Tibial nerve (tissue), 4 donors: ENCODE measurements at places on chromosomes 3 and 15. TPM values are rescaled to one million over a fixed set of nuclear protein-coding genes. Genes with fewer than 3 reads are reported as not detected.
A peak's percentile ranks its signal among the peaks of the same experiment; 100 is the strongest.

- peak; percentile 29 for DNase-seq
- no peak overlapping the region for H3K4me3 ChIP-seq
- H3K4me1 ChIP-seq, result no peaks in the 10 kb centered on the region
- no peaks in the 10 kb centered on the region for H3K36me3 ChIP-seq
- H3K27ac ChIP-seq, result peak overlapping the region; percentile 33
- H3K27me3 ChIP-seq, result no peaks in the 10 kb centered on the region
These were observed 49.1 kb upstream of the RAB6B start for GRCh38 chr3:133944641-133945380.

DNA sequence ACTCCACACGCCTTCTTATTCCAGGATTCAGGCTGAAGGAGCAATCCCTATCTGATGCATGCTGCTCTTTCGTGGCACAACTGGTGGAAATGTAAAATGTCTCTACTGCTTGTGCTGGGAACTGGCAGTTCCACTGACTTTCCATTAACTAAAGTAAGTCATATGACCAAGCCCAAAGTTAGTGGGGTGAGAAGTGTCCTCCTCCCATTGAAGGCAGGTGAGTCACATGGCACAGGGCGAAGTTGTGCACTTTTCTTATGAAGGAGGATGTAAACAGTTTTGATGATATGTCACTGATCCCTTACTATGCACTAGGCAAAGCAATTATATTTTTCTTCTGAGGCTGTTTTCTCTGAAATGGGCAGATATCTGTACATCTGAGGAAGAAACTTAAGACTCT, 51.6 kb downstream of the SLC7A14 start:
- H3K4me1 ChIP-seq, result peaks cover 14% of the 10 kb centered on the region
- H3K27me3 ChIP-seq, result no peaks in the 10 kb centered on the region
- H3K4me3 ChIP-seq, result no peak overlapping the region
- no peaks in the 10 kb centered on the region for H3K36me3 ChIP-seq
- no peak for DNase-seq
- H3K27ac ChIP-seq, result no peak overlapping the region

- H3K27me3 ChIP-seq, result no peaks in the 10 kb centered on the region
- no peaks in the 10 kb centered on the region for H3K4me1 ChIP-seq
- no peak overlapping the region for H3K27ac ChIP-seq
- H3K36me3 ChIP-seq, result no peaks in the 10 kb centered on the region
These were observed 6.2 kb downstream of the PAK6 start for GRCh38 chr15:40244961-40245523.

GRCh38 chr15:85950101-85950500, 129.6 kb upstream of the AGBL1 start:
- no peak overlapping the region for H3K4me3 ChIP-seq
- no peak for DNase-seq
- H3K36me3 ChIP-seq, result no peaks in the 10 kb centered on the region
- H3K27ac ChIP-seq, result no peak overlapping the region

DNA sequence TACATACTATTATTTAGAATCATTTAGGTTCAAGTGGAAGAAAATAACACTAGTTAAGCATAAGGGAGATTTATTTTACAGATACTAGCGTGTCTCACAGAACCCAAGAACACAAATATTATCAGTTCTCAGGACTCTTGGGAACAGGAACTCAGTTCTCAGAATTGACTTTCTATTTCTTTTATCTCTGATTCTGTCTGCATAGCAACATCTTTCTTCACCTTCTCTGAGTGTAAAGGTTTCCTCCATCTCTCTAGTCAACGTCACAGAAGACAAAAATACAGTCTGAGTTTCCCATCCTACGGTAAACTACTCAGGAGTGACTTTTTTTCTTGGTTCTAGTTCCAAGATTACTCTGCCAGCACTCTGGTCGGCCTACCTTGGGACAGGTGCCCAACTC, 220.0 kb downstream of the SV2B start:
- no peaks in the 10 kb centered on the region for H3K4me1 ChIP-seq
- H3K36me3 ChIP-seq, result no peaks in the 10 kb centered on the region
- no peak overlapping the region for H3K27ac ChIP-seq
- no peak for DNase-seq
- no peaks in the 10 kb centered on the region for H3K27me3 ChIP-seq

DNA sequence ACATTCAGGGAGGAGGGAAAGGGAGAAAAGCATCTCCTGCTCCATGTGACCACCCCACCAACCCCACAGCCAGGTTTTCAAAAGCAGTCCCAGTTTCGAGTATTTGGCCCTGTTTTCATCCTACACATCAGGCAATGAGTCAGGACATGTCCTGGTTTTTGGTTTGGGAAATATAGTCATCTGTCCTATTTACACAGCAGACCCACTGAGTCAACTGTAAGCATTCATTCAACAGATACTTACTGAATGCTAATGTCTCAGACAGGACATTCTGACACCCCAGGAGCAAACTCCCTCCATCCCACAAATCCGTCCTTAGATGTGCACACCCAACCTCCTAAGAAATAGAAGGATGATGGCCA, 32.9 kb downstream of the IGDCC3 start:
- H3K27me3 ChIP-seq, result no peaks in the 10 kb centered on the region
- no peaks in the 10 kb centered on the region for H3K36me3 ChIP-seq
- no peaks in the 10 kb centered on the region for H3K4me1 ChIP-seq
- no peak overlapping the region for H3K27ac ChIP-seq
- DNase-seq, result no peak

DNA sequence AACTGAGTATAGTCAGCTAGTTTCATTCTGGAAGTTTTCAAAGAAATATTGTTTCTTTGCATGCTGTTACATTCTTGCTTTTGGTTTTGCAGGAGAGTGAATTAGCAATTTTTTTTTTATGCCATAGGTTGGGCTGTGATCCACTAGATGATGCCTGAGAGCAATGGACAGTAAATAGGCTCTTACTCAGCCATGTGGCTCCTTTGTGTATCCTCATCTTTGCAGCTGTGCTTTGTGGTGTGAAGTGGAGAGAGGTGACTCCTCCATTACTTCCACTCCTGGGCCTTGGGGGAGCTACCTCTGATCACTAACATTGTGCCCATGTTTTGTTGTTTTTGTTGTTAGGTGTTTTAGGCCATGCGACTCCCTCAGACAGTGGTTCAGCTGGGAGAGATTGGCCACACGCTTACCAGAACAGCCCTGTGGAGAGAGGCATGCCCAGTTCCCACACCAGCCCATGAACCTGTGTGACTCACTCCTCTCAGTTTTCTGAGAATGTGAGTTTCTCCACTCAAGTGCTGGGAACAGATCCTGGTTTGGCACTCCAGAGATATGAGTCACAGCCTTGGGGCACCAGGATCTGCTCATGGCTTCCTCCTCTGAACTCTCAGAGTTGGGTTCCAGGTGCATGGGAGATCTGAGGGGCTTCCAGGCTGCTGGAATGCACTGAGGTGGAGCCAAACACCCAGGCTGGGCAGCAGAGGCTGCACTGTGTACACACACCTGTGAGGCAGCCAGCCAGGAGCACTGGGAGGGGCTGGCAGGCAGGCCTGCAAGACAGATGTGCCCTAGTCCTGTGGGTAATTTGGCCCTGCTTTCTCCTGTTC, 785.3 kb downstream of the ROBO2 start:
- H3K36me3 ChIP-seq, result no peaks in the 10 kb centered on the region
- no peaks in the 10 kb centered on the region for H3K4me1 ChIP-seq
- H3K4me3 ChIP-seq, result no peak overlapping the region
- no peaks in the 10 kb centered on the region for H3K27me3 ChIP-seq
- no peak for DNase-seq
- H3K27ac ChIP-seq, result no peak overlapping the region

GRCh38 chr3:101300073-101300472, 20.3 kb downstream of the IMPG2 start:
- H3K27me3 ChIP-seq, result no peaks in the 10 kb centered on the region
- H3K27ac ChIP-seq, result no peak overlapping the region
- DNase-seq, result no peak
- H3K4me3 ChIP-seq, result no peak overlapping the region
- H3K4me1 ChIP-seq, result no peaks in the 10 kb centered on the region

- no peak for DNase-seq
- H3K27me3 ChIP-seq, result no peaks in the 10 kb centered on the region
- no peak overlapping the region for H3K4me3 ChIP-seq
- no peaks in the 10 kb centered on the region for H3K36me3 ChIP-seq
- no peak overlapping the region for H3K27ac ChIP-seq
These were observed 43.0 kb downstream of the CGNL1 start for GRCh38 chr15:57419335-57419734.

GRCh38 chr15:43246261-43246774, 20.4 kb downstream of the TGM5 start:
- no peaks in the 10 kb centered on the region for H3K27me3 ChIP-seq
- no peaks in the 10 kb centered on the region for H3K4me1 ChIP-seq
- H3K4me3 ChIP-seq, result no peak overlapping the region
- no peak for DNase-seq
- no peaks in the 10 kb centered on the region for H3K36me3 ChIP-seq

DNA sequence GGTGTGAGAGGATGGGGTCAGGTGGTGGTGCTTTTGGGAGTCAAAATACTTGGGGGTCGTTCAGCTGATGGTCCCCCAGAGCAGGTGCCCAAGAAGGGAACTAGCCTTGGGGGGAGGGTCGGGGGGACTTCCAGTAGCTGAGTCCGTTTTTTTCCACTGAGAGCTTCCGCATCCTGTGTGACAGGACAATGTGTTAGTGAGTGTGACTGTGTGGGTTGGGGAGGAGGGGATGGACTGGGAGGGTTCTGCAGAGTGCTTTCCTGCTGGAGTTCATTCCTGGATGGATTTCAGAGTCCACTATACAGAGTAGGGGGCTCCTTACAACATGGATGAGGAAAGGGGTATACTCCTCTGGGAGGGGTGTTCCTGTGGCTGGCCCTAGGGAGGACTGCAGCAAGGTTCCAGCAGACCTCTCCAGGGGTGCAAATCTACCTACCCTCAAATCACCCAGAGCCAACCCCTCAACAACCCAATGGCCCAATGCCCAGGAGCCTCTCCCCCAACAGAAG, 601 bp upstream of the HYAL2 start:
- H3K36me3 ChIP-seq, result no peaks in the 10 kb centered on the region
- DNase-seq, result no peak
- H3K27ac ChIP-seq, result peak overlapping the region; percentile 99
- H3K27me3 ChIP-seq, result no peaks in the 10 kb centered on the region

DNA sequence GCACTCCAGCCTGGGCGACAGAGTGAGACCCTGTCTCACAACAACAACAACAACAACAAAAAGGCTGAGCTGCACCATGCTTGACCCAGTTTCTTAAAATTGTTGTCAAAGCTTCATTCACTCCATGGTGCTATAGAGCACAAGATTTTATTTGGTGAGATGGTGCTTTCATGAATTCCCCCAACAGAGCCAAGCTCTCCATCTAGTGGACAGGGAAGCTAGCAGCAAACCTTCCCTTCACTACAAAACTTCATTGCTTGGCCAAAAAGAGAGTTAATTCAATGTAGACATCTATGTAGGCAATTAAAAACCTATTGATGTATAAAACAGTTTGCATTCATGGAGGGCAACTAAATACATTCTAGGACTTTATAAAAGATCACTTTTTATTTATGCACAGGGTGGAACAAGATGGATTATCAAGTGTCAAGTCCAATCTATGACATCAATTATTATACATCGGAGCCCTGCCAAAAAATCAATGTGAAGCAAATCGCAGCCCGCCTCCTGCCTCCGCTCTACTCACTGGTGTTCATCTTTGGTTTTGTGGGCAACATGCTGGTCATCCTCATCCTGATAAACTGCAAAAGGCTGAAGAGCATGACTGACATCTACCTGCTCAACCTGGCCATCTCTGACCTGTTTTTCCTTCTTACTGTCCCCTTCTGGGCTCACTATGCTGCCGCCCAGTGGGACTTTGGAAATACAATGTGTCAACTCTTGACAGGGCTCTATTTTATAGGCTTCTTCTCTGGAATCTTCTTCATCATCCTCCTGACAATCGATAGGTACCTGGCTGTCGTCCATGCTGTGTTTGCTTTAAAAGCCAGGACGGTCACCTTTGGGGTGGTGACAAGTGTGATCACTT, 2.0 kb downstream of the CCR5 start:
- no peak for DNase-seq
- H3K27ac ChIP-seq, result no peak overlapping the region
- H3K4me3 ChIP-seq, result no peak overlapping the region
- H3K27me3 ChIP-seq, result no peaks in the 10 kb centered on the region
- no peaks in the 10 kb centered on the region for H3K4me1 ChIP-seq

DNA sequence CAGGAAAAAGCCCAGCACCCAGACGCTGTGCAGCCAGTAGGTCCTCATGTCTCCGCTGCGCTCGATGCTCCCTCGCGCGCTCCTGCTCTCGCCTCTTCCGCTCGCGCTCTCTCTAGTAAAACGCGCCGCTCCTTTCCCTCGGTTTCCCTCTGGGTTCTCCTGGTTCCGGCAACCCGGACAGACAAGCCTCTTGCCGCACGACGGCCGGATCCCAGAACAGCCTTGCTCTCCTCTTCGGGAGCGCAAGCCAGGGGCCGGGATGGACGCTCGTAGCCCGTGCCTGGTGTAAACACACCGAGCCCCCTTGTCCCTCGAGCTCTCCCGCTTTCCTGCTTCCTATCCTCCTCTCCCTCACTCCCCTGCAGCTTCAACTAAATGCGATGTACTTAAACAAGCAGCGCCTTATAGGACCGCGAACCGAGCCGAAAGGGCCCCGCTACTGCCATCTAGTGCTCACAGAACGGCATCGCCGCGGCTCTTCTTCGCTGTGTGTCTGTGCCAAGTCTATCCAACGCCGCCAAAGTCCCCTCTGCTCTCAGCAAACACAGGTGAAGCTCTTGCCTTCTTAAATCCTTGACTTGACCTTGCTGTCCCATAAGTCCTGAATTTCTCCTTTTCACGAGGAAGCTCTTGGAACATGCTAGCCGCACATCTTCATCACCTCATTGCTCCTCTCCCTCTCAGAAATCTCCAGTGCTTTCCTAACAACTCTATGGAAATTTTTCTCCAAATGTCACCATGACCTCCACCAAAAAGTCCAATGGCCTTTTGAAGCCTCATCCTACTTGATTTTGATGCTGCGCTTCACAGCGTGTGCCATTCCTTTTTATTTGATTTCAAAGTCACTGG, 1037.2 kb downstream of the IGSF11 start:
- no peak overlapping the region for H3K27ac ChIP-seq
- H3K36me3 ChIP-seq, result no peaks in the 10 kb centered on the region
- H3K27me3 ChIP-seq, result peaks cover 21% of the 10 kb centered on the region
- peak overlapping the region; percentile 50 for H3K4me3 ChIP-seq
- H3K4me1 ChIP-seq, result no peaks in the 10 kb centered on the region

GRCh38 chr3:3798631-3799113, 559 bp upstream of the LRRN1 start:
- peaks cover 34% of the 10 kb centered on the region for H3K4me1 ChIP-seq
- peaks cover 13% of the 10 kb centered on the region for H3K27me3 ChIP-seq
- peak overlapping the region; percentile 43 for H3K4me3 ChIP-seq
- H3K27ac ChIP-seq, result peak overlapping the region; percentile 58

DNA sequence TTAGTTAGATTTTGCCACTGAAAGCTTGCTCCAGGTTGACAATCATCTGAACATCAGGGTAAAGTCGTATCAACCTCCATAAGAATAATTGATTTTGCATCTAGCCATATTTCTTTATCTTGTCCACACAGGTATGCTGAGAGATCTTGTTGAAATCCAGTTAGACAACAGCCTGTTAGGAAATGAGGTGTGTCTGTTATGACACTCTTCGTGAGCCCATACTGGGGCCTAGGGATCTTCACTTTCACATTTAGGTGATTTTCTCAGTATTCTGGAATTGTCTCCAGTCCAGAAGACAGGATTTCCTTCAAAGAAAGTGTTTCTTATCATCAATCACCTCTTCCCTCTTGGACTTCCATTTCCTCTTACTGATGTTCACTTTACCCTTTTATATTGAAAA, 18.1 kb downstream of the DNAJB11 start:
- no peaks in the 10 kb centered on the region for H3K4me1 ChIP-seq
- DNase-seq, result no peak
- peaks cover 6% of the 10 kb centered on the region for H3K36me3 ChIP-seq
- H3K27me3 ChIP-seq, result no peaks in the 10 kb centered on the region
- H3K27ac ChIP-seq, result no peak overlapping the region

- peak; percentile 45 for DNase-seq
- H3K27ac ChIP-seq, result peak overlapping the region; percentile 71
- H3K36me3 ChIP-seq, result no peaks in the 10 kb centered on the region
- H3K4me3 ChIP-seq, result peak overlapping the region; percentile 48
These were observed 23.7 kb upstream of the RNU6-1 start for GRCh38 chr15:67863442-67863987.

The LHFPL4 gene
- total RNA-seq, result not detected

The IL12A gene
- total RNA-seq, result not detected
